ENCODE measurements at places on chromosomes 16 and 17.
A peak's percentile ranks its signal among the peaks of the same experiment; 100 is the strongest.

- no peak for DNase-seq
These were observed 13.3 kb upstream of the CNEP1R1 start for GRCh38 chr16:50011707-50012106.

DNA sequence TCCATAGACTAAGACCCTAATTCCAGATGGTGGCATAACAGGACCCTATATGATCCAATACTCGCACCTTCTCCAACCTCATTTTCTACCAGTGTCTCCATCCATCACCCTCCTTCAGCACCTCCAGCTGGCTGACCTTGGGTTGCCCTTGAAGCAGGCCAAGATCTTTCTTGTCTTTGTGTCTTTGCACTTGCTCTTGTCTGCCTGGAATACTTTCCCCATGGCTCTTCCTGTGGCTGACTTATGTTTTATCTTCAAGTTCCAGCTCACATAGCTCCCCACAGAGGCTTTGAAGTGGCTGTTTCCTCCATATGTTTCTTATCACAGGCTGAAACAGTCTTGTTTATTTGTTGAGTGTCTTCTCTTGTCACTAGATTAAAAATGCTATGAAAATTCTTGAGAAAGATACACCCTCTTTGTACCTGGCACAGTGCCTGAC, 29.6 kb upstream of the MMD start:
- DNase-seq: no peak

GRCh38 chr16:79836144-79836543, 235.6 kb upstream of the MAF start:
- no peak for DNase-seq

DNA sequence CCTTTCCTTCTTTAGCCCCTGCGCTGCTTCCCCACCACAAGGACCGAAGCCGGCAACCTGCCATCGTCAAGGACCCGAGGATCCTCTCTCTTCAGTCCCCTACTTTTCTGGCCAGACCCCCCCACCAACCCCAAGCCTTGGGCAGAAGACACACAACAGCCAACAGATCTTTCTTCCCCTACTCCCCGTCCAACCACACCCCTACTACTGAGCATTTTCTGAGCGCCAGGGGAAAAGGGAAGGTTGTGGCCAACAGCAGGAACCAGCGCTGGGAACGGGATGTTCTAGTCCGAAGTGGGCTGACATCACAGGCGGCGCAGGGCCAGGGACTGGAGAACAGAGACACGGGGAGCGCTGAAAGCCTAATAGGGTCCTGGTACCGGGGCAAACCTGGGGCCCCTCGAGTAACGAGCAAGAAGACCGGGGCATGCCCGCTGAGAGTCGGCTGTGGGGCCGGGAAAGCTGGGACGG, 528 bp downstream of the PER1 start:
- DNase-seq: no peak

GRCh38 chr16:1141191-1141590, 11.7 kb upstream of the CACNA1H start:
- DNase-seq: no peak

DNA sequence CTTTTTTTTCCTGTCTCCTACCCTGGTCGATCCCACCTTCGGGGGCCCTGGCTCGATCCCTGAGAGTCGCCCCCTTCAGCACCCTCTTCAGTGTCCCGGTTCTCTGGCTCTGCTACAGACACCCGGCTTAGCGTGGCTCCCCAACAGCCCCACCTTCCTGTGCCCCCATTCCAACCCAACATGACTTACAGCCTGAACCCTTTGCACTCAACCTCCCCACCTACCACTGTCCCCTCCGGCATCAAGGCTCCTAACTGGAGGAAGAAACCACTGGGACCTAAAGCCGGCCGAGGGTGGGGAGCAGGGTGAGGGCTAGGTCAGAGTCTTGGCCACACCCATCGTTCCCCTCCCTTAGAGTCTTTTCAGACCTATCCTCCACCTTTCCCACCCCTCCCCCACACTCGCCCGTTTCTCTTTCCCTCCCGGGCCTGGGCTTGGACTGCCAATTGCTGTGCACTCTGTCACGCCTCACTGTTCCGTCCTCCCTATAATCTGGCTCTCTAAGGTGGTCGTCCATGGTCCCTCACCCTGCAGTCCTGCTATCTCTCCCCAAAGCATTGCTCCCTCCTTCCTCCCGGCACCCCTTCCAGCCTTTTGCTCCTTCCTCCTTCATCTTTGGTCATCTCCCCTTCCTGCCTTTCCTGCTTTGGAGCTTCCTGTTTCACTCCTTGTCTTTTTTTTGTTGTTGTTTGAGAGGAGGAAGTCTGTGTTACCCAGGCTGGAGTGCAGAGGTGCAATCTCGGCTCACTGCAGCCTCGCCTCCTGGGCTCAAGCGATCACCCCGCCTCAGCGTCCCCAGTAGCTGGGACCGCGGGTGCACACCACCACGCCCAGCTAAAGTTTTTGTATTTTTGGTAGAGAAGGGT, 890 bp upstream of the CLDN7 start:
- DNase-seq: no peak

DNA sequence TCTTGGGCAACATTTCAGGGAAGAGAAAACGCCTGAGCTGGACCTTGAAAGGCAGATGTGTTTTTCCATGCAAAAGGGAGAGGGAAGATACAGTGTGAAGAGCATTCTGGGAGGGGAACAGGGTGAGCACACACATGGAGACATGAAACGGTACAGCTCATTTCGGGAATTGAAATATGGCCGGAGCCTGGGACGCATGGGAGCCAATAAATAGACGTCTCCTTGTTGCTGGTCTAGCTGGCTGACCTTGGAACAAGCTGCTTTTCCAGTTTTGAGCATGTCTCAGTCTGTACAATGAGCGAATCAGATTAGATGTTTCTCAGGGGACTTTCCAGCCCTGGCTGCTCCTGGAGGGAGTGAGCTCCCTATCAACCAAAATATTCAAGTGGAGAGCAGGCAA, 63.6 kb downstream of the ASIC2 start:
- no peak for DNase-seq

DNA sequence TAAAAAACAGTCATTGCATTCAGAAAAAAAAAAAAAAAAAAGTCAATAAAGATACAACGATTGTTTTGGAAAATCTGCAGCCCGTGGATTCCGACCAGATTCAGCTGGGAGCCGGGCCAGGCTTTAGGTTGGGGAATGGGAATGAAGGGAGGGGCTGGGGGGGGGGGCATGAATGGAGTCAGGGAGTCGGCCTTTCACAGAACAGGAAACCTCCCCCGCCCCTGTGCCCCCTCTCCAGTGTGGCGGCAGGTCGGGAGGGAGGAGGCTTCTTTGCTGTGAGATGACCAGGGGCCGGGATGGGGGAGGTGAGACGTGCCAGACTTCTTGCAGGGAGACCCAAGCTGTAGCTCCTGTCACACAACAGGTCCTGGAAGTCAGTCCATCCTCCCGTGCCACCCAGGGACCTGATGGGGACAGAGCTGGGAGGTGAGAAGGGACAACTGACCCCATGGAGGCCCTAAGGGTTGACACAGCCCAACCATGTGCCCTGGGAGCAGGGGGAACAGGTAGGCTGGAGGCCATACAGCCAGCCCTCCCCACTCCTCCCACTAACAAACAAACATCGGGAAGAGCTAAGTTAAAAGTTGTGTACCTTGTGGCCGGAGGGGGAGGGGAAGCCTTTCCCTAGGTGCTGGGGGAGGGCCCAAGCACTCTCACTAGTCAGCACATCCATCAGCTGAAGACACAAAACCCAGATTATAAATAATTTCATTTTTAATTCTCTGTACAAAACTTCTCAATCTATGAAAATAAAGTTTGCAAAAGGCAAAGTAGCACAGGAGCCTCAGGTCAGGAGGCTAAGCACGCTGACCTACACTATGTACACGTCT, 25.2 kb downstream of the SREBF1 start:
- no peak for DNase-seq

GRCh38 chr16:89135971-89136765, 35.4 kb upstream of the CDH15 start:
- DNase-seq: no peak

DNA sequence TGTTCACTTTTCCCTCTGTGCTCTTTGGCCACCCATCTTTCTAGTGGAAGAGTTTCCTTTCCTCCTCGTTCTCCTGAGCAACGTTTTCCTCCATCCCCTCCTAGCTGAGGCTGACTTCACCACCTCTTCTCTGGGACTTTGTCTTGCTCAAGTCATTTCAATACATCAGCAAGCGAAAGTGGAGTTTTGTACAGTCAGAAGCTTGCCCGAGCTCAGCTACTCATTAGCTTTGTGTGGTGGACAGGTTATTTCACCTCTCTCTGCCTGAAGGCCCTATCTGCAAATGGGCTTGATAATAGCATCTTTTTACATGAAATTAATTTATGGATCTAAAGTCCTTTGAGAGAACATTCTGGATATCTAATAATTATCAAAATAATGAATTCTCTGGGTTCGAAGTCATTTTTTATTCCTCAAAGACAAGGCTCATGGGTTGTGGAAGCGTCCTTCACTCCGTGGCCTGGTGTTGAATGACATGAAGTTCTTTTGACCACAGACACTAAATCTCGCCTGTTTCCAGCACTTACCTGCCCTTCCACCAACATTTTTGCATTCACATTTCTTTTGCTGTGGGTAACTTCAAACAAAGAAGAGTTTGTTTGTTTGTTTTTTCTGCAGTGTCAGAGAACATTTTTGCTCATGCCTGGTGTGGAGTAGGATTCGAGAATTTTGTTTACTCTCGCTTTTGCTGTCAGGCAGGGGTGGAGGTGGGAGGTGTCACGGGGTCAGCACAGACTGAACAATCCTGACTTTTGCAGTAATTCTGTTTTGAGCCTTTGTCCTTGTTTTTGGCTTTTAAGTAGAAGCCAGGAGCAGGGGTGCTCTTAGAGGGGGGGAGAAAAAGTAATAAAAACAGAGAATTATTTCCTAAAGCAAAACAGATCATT, 155.0 kb upstream of the CACNG5 start:
- no peak for DNase-seq

DNA sequence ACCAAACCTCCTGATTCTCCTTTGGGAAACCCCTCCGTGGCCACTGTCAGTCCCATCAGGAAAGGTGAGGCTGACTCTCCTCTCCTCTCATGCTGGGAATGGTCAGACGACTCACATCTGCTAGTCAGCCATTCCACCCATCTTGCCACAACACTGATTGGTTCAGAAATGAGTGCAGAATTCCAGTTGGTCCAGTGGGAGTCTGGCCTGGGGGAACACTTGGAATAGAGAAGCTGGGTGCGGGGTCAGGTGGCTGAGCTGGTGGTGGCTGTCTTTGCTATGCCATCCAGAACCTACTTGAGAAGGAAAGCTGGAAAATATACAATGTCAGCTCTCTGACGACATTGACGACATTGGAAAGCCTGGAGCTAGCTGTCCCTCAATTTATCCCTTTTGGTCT, 23.6 kb upstream of the PLLP start:
- no peak for DNase-seq

GRCh38 chr17:42989141-42989540, 8.8 kb downstream of the RUNDC1 start:
- DNase-seq: no peak

DNA sequence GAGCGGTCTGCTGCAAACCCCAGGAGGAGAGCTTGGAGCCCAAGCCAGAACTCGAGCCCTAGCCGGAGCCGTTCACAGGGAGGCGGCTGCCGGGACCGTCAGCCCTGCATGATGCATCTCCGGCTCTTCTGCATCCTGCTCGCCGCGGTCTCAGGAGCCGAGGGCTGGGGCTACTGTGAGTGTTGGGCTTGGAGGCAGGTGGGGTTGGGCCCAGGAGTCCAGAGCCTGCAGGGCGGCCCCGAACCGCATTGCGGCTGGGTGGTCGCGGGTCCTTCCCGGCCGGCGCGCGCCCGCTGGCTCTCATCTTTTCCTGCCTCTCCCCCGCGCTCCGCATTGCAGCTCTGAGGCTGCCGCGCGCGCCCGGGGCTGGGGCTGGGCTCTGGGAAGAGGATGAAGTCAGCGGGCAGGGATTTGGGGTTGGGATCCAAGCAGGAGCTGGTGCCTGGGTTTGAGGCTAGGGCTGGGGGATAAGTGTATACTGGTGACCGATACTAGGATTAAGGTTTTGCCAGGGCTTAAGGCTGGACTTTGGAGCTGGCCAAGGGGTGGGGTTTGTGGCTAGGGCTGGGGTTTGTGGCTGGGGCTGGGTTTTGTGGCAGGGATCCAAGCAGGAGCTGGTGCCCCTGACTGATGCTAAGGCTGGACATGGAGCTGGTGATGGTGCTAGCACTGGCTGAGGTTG, 532 bp downstream of the CNTNAP1 start:
- DNase-seq: no peak

DNA sequence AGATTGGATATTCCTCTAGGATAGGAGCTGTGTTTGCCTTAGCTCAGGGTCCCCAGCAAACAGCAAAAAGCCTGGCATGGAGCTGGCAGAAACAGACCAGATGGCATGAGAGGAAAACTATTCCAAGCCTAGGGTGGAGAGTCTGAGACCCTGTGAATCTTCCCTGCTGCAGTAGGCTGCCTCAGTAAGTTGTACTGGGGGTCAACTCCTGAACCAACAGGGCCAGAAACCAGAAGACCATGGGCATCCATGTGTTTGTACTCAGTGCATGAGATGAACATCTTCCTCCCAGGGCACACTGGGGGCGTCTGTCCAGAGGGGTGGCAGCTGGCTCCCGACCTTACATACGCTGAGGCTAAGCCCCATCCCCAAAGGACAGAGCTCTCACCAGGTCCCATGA, 214.4 kb downstream of the C16orf78 start:
- DNase-seq: no peak

DNA sequence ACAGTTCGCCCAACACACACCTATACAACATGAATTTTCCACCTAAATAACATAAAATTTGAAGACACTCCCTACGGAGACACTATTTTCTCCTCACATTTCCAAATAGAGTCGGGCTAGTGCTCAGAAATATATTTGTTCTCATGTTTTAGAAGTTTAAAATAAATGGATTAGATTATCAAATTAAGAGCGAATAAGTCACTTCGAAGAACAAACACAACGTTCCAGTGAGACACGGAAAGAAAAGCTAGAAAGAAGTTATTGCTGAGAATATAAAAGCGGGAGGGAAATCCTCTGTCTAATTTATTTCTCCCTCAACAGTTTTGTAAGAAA, 2.0 kb upstream of the HS3ST3B1 start:
- no peak for DNase-seq

- DNase-seq: peak; percentile 63
These were observed 21.9 kb downstream of the STAT5A start for GRCh38 chr17:42309986-42310786.

DNA sequence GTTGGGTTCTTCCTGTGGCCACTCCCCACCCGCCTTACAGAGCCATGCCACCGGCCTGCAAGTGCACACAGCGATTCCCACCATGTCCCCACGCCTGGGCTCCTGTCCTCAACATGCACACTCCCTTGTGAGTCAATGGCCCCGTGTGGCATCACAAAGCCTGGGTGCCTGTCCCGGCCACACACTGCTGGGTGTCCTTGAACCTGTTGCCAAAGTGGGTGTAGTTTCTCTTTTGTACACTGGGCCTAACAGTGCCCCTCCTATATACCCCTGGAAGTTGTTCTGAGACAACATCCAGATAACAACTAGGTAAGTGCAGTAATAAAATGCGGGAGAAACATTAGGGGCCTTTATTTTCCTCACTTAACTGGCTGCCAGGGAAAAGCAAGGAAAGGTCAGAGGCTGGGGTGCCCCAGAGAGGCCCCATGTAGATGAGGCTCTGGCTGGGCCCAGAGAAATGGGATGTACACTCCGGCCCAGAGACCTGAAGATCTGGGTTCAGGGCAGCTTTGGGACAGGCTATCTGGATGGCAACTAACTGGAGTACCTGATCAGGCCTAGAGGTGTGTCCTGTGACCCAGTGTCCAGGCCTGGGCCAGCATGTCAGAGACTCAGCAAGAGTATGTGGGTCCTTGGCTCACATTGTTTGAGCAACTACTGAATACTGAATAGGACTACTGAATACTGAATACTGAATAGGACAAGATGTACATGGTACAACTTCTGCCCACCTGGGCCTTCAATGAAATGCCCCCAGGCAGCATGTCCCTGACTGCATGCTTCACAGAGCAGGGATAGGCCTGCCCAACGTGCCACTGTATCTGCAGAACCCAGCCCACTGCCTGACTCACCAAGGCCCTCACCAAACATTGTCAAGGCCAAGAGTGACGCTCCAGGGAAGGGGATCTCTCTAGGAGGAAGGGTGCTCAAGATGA, 8.3 kb downstream of the ABCC3 start:
- DNase-seq: no peak
